Neural crest cell (in vitro differentiated cells): ENCODE measurements at places on chromosomes 1 and 21.

- DNase-seq, result no peak
Measured at GRCh38 chr1:31757204-31757679, 6.9 kb downstream of the ADGRB2 start.

DNA sequence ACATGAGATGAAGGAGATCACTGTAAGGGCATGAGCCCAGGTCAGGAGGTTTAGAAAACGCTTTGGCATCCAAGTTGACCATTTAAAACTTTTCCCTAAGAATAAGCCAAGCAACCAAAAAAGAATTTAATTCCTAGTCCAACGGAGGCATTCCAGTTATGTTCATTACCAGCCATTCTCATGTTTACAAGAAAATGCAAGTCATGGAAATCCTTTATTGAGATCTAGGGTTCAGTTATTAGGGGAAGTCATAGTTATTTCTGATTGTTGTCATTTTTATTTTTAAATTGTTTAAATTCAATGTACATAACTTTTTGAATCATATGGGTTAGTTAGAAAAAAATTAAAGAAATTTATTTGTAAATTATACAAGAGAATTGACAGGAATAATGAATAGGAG, 24.5 kb downstream of the CFHR5 start:
- DNase-seq, result no peak

- DNase-seq, result no peak
Measured at GRCh38 chr1:15749399-15750291, 7.3 kb downstream of the TMEM82 start.

DNA sequence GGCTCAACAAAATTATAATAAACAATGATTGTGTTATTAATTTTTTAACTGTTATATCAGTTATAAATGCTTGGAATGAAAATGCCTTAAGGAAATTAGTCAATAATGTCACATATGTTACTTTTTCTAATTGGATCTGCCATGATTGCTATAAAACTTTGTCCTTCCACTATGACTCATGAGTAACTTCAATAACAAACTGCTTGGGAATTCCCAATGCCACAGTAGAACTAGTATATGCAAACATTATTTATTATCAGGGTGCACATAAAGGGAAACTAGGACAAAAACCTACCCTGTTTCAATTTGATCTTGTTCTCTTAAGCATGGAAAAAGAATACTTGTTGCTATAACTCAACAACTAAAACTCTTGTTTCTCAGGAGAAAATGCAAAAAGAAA, 59.1 kb upstream of the PDC start:
- no peak for DNase-seq

DNA sequence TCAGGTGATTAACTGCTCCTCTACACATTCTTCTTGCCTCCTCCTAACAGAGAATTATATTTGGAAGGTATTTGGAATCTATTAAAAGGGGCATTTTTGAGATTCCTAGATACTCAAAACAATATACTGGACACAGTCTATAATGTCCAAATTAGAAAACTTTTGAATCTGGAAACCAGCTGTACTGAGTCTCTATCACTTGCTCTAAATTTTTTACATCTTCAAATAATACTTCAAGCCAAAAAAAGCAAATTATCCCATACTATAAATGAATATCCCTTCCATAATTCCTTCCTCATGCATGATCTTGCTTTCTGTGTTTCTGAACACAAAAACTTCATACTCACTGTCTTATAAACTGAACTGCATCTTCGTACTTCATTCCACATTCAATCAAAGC, 28.5 kb downstream of the PTP4A2 start:
- no peak for DNase-seq

- no peak for DNase-seq
Measured at GRCh38 chr1:59917785-59918180, 8.8 kb downstream of the CYP2J2 start.

DNA sequence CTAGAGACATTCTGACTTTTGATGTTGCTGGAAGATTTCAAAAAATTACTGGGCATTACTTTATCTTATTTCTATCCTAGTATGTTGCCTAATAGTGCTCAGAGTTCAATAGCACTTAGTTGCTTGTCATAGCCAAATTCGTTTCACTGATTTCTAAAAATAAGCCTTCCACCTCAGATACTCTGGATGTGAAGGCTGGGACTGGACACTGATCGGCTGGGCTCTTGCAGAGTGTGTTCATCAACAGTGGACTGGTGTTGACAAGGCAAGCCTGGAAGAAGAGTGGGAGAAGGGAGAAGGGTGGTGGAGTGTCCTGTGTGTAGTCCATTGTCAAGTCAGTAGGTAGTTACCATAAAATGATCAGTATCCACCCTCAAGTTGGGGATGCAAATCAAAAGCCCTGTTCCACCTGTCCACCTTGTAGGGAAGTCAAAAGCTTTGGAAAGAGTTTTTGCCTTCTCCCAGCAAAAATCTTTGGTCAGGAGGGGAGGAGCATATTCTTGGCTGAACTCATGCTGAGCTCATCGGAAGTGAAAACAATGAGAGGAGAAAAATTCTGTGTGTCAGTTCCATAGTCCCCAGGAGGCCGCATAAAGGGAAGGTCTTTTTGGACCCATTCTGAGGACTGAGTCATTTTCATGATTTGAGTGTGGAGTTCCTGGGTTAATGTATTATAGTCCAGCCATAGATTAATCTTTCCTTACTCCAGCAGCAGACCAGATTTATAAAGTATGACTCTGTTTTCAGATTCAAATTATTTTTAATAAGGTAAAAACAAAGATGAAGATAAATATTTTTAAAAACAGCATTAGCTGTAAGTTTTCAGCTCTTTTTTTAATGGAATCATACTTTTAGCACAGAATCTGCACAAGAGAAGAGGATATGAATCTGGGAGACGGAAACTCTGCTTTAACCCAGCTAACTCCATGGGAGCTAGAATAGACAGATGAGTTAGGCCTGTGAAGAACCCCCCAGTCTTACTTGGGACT, 99.5 kb upstream of the BMP8A start:
- DNase-seq, result no peak

- DNase-seq, result no peak
Measured at GRCh38 chr21:37368541-37369279, 2.1 kb downstream of the DYRK1A start.

- DNase-seq, result peak; percentile 89
Measured at GRCh38 chr1:58768971-58769808, 14.7 kb downstream of the JUN start.
